ENCODE measurements at places on chromosomes 16 and 17.

- DNase-seq, result no peak
These were observed 20.9 kb upstream of the PPM1D start for GRCh38 chr17:60579090-60579489.

DNA sequence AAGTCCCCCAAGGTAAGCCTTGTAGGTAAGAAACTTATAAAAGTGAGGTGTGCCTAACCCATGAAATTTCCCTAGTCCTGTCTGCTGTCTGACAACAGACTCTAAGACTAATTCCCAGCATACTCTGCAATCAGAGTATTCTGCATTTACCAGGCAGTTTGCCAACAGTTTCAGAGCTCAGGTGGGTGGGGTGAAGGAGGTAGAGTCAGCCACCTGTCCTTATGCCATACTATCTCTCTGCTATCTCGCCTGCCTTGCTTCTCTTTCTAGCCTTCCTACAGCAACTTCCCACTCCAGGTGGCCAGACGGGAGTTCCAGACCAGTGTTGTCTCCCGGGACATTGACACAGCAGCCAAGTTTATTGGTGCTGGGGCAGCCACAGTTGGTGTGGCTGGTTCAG, 2.3 kb downstream of the ATP5MC1 start:
- no peak for DNase-seq

DNA sequence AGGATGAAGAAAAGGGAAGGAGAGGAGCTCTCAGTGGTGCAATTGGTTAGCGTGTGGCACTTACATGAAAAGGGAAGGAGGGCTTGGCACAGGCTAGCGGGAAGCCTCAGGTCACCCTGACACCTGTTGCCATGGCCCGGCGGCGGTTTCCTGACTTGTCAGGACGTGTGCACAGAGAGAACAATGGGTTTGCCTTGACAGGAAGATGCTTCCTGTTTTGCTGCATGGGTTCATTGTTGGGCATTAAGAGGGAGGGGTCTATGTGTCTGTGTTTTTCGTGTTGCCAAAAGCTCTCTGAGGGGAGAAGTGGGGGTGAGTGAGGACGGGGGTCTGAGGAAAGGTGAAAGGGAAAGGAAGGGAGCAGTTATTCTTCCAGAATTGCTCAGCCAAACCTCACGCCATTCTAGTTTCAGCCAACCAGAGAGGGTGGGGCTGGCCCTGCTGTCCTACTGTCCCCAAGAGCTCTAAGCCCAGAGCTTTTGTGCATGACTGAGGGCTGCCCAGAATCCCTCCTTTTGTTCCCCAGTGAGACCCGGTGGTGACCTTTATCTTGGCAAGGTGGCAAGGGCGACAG, 17.1 kb upstream of the CCR7 start:
- no peak for DNase-seq

GRCh38 chr17:15511142-15511541, 43.7 kb upstream of the CDRT4 start:
- no peak for DNase-seq

DNA sequence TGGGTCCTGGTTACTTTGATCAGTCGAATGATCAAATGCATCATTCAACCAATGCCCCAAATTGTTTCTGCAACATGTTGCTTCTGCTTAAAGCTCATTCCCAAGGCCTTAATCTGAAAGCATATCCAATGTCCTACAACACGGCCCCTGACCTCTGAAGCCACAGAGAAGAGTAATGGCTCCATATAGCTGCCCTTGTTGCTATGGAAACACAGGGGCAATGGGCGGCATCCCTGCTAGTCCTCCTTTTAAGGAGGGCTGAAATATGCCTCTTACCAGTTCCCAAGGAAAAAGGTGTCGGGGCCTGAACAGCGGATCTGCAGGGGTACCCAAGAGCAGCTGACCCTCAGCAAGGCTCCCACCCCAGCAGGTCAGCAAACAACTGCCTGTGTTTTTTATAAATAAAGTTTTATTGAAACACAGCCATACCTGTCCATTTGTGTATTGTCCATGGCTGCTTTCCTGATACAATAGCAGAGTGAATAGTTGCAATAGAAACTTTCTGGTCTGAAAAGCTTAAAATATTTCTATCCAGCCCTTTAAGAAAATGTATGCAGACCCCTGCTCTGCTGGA, 210.4 kb downstream of the XYLT1 start:
- no peak for DNase-seq

- no peak for DNase-seq
These were observed 495.9 kb upstream of the RBFOX1 start for GRCh38 chr16:6836766-6837165.

GRCh38 chr17:73711184-73711583, 66.9 kb upstream of the SDK2 start:
- DNase-seq, result no peak

DNA sequence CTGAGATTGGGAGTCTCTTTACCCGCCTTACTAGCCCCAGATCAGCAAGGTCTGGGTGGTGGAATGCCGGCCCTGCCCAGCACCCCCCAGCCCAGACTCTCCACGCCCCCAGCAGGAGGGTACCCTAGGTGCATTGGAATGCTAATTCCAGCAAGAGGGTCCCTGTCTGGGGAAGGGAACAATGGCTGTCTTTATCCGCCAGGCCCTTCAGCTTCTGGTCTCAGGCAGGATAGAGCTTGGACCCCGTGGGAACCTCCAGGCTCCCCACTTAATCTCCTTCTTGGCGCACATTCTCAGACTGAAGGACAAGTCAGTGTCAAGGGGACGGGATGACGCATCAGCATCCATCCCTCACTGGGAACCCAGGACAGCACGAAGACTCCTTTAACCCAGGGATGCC, 85.1 kb downstream of the LITAF start:
- no peak for DNase-seq
